ENCODE measurements at places on chromosomes 7 and 10.

DNA sequence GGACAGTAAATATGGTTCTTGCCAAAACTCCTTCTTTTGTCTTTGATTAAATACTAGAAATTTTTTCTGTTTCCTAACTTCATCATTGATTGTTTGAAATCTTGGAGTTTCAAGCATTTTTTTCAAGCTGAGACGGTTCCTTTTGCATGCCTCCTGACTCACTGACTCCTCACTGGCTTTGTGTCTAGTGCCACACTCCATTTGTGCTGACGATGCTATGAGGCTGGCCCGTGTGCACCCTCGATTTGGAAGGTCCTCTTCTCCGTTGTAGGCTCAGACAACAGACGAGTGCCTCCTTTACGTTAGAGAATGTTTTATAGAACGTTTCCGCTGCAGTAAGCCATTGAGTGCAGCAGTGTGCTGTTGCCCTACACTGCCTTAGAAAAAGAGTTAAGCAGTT lies 10.8 kb upstream of the CSGALNACT2 start:
- DNase-seq, result no peak

DNA sequence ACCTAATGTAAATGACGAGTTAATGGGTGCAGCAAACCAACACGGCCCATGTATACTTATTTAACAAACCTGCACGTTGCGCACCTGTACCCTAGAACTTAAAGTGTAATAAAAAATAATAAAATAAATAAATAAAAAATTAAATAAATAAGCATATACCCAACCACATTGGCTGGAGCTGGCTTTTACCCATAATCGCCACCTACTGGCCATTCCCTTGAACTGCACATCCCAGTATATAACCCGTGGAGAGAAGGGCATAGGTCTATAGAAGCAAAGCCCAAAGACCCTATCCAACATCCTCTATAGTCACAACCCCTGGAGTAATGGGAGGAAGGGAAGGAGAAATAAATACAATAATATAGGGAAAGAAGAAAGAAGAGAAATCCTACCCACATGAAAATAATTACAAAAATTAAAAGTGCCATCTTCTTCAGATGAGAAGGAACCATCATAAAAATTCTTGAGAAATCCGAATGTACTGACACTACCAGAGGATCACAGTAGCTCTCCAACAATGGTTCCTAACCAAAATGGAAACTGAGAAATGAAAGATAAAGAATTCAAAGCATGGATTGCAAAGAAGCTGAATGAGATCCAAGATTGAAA lies 65.6 kb downstream of the TWIST1 start:
- DNase-seq, result no peak

- DNase-seq, result no peak
These were observed 56.5 kb upstream of the KDM7A start for GRCh38 chr7:140232957-140233917.

- DNase-seq, result no peak
These were observed 21.5 kb upstream of the GGCT start for GRCh38 chr7:30526163-30526562.

All from activated CD4-positive, CD25-positive, alpha-beta regulatory T cell treated with anti-CD3 and anti-CD28 coated beads, Interleukin-2, amount 50 U/mL, for 72 hours (primary cell).